ENCODE measurements at places on chromosomes 6 and 20.

- no peak for DNase-seq
These were observed at the start of gene GSTA3 for GRCh38 chr6:52909531-52909930. TSS of gene GSTA3 (minus strand) at chr6:52909698. CDS start at chr6:52905834, 3,864 bp downstream.

DNA sequence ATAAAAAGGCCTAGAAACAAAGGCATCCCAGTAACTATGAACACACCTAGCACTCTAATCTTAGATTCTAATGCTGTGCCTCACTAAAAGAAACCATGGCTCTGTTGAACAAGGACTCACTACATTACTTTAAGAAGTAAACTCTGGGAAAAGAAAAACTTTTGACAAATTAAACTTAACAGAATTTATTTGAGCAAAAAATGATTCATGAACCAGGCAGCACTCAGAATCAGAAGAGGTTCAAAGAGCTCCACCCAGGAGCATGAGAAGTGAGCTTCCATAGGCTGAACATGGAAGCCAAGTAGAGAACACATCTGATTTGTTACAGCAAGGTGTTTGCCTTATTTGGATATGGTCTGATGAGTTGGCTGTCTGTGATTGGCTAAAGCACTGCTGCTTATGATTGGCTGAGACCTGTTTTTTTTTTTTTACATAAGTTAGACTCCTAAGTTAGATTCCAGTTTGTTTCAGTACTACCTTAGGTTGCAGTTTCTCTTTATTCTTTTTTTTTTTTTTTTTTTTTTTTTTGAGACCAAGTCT lies 343.6 kb upstream of the SASH1 start:
- no peak for DNase-seq

DNA sequence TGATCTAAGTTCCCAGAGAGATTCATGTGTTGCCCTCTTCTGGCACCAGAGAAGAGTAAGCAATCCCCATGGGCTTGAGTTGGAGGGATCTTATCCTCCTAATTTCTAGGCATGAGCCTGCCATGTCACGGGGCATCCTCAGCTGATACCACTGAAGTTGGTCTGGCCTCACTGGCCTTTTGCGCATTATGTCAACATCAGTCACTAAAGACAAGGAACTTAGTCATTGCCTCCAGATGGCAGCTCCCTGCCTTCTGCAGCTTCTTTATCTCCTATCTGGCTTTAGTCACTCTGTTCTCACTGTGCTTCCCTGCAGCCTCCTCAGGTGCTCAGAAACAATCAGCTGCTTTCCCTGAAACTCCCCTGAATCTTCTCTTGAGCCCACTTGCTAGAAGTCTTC lies 312.2 kb downstream of the ADGRG6 start:
- no peak for DNase-seq

- peak; percentile 58 for DNase-seq
These were observed 118.4 kb upstream of the SGK1 start for GRCh38 chr6:134436281-134436815.

DNA sequence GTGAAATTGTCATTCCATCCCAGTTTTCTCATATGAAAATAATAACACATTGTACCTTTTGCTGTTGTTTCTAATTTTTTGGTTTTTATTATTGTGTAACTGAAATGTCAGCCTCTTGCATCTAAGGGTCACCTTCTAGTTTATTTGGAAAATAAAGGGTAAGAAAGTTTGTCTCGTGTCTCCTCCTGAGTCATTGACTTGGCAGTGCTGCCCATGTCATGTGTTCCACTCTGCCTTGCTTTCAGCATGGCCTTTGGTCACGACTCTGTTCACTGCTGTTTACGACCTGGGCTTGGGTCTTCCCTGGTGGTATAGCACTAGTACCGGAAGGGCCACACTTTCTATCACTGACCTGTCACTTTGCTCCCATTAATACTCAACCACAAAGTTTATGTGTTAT lies 171.4 kb upstream of the RSPO3 start:
- DNase-seq, result no peak

GRCh38 chr6:88141561-88142296 lies 24.4 kb downstream of the CNR1 start:
- DNase-seq, result no peak

All from T1000 (cell line).